NCI-H526 (cell line): ENCODE measurements at places on chromosomes 12 and 14.

DNA sequence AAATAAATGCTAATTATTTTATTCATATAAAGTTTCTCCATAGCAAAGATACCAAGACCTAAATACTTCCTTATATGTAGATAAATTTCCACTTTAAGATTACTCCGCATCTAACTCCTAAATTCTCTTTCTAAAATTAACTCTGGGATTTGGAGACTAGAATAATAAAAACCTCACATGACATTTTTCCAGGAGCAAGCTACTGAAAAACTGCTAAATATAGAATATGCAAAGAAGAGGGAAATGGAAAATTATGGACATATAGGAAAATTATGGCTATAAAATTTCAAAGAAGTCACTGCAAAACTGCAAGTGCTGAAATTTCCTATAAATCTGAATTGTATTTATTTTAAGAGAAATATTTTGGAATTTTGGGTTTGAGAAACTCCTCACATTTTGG is 186.2 kb downstream of the DUSP6 start:
- no peak for DNase-seq

DNA sequence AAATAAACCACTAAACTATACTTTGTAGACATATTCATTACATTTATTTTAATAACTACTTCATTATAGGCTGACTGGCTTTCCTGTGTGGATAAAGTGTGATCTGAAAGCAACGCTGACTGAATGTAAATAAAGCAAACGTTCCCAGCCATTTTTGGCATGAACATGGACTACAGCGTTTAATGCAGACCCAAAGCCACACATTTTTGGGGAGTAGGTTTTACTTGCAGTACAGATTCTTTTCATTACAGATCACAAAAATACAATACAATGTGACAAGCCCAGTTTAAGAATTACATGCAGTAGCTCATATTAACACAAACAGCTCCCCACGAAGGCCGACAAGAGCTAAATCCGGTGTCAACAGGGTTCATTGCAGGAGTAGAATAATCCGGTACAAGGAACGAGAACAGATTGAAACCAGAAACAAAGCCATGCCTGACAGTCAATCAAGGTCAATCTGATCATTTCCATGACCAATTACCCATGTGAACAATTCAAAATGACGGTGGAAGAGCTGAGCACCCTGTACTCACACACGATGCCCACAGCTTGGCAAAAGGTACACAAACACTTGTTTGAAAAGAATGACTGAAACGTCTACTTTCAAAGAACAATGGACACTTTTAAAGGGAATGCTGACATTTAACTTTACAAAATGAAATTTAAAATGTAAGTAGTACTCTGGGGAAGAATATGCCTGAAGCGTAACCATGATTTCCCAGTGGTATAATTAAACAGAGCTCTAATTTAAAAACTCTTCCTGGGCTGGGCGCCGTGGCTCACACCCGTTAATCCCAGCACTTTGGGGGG is 5.3 kb downstream of the BAG5 start:
- DNase-seq: no peak

DNA sequence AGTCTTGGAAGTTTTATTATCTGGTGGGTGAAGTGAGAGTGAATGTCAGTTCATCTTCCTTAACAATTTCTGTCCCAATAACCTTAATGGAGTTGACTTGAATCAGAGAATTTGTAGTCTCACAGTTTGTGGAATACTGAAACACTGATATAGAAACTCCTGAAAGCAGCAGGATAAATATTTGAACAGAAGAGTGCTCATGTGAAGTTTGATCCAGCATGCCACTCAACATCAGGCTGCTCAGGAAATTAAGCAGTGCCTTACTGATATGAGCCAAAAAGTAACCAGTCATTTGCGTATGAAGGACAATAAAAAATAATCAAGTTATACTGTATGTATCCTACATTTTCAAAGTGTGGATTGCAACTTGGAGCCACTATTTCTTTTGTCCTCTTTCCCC is 15.7 kb downstream of the MUCL1 start:
- DNase-seq: no peak

DNA sequence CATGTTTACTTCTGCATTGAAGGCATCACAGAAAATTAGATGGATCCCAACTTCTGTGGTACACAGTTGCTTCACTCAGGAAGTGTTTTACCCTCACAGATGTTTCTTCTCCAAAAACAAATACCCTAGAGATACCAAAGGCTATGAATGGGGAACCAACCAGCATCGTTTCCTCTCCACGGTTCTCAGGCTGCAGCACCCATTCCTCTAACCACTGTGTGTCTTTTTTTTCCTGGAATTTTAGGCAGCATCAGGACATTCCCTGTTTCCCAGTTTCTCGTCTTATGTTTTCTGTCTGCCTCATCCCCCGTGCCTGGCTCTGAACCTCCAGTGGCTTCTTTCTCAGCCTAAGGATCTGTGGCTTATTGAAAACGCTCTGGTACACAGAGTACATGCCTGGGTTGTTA is 72.0 kb upstream of the TBX5 start:
- no peak for DNase-seq

DNA sequence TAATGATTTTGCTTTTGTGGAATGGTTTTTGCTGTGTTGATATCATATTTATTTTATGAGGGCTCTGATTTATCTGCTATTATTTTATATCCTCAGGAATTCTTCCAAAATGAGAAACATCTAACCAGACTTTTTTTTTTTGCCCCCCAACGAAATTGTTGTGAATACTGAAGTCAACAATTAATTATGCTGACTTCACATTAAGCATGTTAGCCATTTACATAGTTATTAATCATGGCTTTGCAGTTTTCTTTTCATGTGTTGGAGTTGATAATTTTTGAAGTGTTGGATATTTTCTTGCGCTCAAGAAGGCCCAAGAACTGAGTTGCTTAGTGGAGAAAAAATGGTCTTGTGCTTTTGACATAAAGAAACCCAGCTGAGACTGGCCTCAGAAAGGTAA is 246.6 kb upstream of the CRY1 start:
- DNase-seq: no peak

DNA sequence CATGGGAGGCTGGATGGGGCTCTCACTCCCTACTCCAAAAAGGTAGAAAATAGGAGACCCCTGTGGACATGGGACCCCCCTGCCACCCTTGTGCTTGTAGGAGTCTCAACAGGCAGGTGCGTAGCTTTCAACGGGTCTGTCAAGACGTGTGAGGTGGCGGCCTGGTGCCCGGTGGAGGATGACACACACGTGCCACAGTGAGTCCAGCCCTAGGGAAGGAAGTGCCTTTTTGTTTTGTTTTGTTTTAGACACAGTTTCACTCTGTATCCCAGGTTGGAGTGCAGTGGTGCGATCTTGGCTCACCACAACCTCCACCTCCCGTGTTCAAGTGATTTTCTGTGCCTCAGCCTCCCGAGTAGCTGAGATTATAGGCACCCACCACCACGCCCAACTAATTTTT is 12.9 kb downstream of the P2RX4 start:
- DNase-seq: no peak

- DNase-seq: no peak
These were observed 75.7 kb downstream of the LRRK2 start for GRCh38 chr12:40300490-40300889.

DNA sequence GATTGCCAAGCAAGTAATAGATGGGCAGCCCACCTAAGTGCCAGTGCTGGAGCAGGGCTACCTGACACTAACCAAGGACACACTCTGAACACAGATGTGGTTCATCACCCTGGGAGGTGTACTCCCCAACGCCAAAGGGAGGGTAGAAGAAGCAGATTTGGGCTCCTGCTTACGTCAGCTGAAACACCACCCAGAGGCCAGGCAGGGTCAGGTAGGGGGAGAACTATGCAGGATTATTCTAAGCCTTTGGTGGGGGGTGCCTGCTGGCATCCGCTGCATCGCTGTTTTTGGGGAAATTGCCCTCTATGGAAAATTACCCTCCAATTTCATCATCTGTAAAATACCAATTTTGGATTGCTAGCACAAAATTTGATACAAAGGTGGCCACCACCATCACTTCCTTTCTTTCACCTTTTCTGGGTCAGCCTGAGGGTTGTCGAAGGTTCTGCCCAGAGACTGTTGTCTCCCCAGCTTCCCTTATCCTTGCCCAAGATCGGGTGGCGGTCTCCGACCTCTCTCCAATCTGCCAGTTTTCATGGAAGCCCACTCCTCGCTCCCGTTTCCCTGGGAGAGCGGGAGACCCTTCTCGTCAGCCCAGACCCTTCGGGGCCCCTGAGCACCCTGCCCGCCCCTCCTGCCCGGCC is 535 bp downstream of the BIN2 start:
- DNase-seq: no peak

GRCh38 chr12:68416826-68417225 is 84.7 kb upstream of the MDM1 start:
- DNase-seq: no peak

DNA sequence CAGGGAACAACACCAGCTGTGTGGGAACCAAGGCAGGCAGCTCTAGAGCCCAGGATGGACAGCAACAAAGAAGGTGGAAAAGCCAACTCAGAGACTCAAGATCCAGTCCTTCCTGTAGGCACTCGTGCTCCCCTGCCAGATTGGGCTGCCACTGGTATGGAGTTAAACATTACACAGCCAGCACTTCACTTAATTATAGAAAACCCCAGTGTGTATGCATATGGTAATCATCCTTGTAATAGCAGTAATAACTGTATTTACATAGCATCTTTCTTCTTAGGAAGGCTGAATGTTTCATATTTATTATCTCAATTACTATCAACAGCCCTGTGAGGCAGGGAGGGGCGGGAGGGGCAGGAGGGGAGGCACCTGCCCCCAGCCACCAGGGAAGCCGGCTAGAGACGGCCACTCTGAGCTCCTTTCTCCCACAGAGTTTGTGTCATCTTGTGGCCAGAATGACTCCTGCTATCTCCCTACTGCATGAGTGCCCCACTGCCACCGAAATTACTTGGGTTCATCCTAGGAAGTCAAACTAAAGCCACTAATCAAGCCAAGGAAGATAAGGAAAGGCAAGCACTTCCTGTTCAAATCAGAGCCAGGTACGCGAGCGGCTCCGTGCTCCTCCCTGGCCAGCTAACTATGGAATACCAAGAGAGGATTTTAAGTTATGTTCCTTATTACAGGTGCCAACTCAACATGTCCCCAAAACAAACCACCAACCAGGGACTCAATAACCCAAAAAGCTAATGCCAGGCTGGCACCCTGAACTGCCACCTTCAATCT is 15.7 kb upstream of the RAB35 start:
- peak; percentile 18 for DNase-seq

- no peak for DNase-seq
These were observed 20.0 kb upstream of the DNAH10 start for GRCh38 chr12:123741937-123742572.

DNA sequence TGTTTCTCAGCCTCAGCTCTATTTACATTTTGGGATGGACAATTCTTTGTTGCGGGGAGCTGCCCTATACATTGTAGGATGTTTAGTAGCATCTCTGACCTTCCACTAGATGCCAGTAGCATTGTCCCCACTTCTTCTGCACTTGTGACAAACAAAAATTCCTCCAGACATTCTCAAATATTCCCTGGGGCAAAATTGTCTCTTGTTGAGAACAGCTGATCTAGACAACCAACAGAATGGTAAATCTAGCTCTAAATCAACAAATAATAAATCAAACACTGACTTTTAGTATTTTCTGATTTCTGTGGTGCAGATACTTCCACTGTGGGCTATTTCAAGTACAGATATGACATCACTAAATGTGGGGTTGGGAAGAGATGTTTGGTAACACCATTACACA is 60.7 kb downstream of the MSRB3 start:
- DNase-seq: no peak

DNA sequence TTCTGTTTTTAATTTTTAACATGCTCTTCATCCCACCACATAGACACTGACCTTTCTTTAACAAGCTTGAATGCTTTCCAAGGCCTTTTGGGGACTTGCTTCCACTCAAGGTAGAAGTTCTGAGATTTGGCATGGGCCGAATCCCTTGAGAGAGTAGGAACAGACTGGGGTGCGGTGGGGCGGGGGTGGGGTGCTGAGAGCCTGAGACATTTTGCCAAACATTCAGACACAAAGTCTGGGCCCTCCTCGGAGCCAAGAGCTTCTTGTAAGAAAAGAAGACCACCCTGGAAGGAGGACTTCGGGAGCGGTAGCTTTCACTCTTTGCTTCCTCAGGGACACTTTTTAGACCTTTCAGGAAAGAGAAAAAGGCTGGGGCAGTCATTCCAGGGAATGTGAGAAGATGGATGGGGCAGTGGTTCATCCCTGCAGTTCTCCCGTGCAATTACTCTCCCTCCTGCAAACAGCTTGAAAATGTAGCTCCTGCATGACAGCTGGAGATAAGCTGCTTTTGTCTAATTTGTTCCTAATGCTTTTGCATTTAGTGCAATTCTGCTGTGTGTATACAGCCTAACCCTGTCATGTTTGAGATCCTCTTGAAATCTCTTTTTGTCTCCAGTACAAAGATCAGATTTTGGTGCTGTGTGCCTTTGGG is 16.3 kb upstream of the MYO1H start:
- DNase-seq: no peak
